ENCODE measurements at places on chromosomes 16 and 17.

GRCh38 chr17:44417553-44417952 is 28.1 kb upstream of the ITGA2B start:
- DNase-seq, result no peak

DNA sequence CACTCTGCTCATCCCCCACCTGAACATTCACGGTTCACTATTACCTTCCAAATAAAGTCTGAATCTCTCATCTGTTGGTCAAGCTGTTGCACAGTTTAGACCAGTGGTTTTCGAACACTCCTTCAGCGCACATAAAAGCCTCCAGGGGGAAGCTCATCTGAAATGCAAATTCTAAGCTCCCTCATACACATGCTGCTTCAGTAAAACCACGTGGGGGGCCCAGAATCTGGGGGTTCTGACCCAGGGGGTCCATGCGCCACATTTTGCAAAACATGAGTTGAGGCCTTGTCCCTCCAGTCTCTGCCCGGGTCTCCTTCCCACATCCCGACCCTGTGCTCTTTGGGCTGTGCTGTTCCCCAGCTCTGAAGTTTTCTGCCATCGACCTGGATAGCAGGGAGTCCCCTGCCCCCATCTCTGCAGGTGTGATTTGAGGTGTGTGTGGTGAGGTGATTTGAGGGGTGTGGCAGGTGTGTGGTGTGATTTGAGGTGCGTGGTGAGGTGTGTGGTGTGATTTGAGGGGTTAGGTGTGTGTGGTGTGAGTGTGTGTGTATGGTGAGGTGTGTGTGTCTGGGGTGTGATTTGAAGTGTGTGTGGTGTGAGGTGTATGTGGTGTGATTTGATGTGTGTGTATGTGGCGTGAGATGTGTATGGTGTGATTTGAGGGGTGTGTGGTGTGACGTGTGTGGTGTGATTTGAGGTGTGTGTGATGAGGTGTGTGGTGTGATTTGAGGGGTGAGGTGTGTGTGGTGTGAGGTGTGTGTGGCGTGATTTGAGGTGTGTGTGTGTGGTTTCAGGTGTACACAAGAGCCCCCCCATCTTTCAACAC is 4.8 kb upstream of the RAB37 start:
- no peak for DNase-seq

GRCh38 chr16:84292011-84292410 is 2.7 kb upstream of the WFDC1 start:
- DNase-seq, result no peak

- no peak for DNase-seq
Observed at GRCh38 chr17:80387071-80387470, 27.9 kb upstream of the ENDOV start.

DNA sequence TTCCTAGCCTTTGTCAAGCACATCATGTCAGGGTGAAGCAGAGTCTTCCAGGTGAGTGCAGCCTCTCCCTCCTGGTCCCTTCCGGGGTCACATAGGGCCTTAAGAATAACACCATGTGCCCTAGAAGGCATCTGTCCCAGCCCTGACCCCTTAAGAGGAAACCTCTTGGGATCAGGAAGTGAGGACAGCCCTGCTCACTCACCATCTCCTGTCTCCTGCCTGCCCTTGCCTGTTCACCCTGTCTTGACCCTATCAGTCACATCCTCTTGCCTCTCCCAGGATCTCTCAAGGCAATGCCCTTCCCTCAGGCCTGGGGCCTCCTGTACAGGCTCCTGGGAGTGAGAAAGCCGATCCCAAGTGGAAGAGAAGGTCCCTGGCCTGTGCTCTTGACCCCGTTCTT is 13.9 kb downstream of the MYL4 start:
- no peak for DNase-seq

DNA sequence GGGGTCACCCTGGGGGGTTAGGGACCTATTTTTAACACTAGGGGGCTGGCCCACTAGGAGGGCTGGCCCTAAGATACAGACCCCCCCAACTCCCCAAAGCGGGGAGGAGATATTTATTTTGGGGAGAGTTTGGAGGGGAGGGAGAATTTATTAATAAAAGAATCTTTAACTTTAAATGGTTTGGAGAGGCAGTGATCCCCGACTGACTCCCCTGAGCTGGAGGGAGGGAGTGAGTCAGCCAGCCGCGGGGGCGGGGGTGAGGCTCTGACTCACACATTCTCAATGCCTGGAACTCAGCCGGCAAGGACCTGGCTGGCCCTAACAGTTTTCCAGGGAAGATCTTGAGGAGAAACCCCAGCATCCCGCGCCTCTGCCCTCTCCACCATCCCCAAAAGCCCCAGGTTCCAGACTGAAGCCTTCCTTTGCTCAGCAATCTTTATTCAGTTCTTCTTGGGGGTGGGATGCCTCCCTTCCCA is 1.5 kb downstream of the HCFC1R1 start:
- peak; percentile 70 for DNase-seq

DNA sequence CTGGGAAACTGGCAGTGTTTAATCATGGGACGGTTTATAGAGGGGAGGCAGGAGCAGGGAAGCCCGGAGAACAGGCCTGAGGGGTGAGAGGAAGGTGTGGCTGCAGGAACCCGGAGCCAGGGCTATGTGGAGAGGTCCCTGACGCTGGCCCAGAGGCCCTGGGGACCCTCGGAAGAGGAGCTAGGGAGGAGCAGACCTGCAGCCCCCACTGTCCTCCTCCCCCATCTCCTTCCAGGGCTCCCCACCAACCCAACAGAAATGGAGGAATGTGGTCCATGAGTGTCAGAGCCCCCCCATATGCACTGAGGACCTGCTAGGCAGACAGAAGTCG is 20.3 kb downstream of the TMEM235 start:
- no peak for DNase-seq

DNA sequence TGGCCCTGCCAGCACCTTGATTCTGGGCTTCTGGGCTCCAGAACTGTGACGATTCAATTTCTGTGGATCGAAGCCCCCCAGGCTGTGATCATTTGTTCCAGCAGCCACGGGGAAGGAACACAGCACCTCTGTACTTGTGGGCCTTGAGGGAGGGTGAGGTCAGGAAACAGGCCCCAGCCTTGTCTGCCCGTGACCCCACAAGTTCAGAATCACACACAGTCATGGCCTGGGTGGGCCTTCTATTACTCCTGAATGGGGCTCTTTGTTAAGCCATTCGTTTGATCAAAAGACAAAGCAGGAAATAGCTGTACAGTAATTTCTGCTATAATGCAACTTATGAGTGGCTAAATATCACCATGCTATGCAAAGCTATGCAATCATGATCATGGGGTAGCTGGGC is 10.1 kb downstream of the ST6GALNAC2 start:
- DNase-seq, result no peak

DNA sequence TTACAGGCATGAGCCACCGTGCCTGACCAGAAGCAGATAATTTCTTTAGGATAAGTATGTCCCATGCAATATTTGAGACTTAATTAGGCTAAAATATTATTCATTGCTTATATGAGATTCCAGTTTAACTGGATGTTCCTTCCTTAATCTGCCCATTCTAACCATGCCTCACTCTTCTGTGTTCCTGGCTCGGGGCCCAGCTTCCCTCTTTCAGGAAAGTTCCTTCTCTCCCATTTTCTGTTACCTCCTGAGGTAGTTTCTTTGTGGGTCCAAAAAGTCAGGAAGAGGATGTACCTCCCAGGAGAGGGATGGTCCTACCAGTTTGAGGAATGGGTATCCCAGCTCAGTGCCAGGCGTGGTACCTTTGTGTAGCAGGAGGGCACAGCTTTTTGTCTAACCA is 23.3 kb downstream of the UNK start:
- DNase-seq, result no peak

GRCh38 chr16:80778703-80779102 is 25.7 kb downstream of the CDYL2 start:
- DNase-seq, result no peak

DNA sequence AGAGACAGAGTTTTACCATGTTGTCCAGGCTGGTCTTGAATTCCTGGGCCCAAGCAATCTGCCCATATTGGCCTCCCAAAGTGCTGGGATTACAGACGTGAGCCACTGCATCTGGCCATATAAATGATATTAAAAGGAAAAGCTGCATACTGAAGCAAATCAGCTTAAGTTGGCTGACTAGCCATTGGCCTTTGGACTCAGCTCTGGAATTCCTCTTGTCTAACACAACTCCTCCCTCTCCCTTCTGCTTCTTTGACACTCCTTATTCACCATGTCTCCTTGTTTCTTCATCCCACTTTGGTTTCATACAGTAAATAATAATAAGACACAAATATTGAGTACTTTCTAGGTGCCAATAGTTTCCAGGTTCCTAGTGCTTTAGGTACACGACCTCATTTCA is 7.5 kb downstream of the KRT12 start:
- no peak for DNase-seq

DNA sequence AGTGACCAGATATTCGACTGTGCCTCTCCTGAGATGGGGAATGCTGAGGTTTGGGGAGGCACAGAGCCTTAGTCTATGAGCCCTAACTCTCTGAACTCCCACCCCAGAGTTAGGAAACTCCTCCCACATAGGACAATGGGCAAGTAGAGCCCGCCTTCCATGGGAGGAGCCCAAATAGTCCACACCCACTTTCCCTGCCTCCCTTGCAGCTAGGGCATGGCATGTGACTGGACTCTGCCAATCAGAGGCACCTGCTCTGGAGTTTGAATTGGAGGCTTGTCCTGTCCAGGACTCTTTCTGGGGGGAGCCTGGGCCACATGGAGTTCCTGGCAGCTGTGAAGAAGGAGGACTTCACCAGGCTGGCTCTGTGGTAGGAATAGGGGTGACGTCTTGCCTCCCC is 48.4 kb downstream of the SOCS1 start:
- no peak for DNase-seq

DNA sequence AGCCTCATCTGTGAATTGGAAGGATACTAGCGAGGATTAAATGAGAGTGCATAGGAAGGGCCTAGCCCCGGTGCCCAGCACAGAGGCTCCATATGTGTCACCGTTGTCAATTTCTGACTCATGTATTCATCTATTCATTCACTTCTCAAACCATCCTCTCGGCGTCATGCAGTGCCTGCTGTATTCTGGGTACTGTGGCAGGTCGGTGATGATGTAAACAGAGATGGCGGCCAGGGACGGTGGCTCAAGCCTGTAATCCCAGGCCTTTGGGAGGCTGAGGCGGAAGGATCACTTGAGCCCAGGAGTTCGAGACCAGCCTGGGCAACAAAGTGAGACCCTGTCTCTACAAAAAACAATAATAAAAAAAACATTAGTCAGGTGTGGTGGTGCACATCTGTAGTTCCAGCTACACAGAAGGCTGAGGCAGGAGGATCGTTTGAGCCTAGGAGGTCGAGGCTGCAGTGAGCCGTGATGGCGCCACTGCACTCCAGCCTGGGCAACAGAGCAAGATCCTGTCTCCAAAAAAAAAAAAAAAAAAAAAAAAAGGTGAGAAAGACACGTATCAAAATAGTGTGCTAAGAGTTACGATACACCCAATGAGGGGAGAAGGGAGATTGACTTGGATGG is 4.3 kb upstream of the PPP1R1B start:
- no peak for DNase-seq

GRCh38 chr17:77750427-77751043 is 208.0 kb upstream of the TNRC6C start:
- no peak for DNase-seq

- no peak for DNase-seq
Observed at GRCh38 chr17:7388856-7389255, 5.5 kb downstream of the PLSCR3 start.

DNA sequence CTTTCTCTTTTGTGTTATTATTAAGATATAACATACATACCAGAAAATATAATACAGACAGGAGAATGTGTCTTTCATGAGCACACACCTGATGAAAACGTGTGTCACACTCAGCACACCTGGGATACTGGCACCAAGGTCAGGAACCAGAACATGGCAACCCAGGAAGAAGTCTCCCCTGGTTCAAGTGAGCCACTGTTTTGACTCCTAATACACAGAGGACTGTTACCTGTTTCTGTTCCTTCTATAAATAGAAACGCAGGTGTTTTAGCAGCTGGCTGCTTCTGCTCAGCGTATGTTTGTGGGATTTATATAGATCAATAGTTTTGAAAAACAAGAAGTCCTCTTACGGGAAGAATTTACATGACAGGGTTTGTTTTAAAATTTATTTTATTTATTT is 3.5 kb downstream of the SEC14L1 start:
- DNase-seq, result no peak

DNA sequence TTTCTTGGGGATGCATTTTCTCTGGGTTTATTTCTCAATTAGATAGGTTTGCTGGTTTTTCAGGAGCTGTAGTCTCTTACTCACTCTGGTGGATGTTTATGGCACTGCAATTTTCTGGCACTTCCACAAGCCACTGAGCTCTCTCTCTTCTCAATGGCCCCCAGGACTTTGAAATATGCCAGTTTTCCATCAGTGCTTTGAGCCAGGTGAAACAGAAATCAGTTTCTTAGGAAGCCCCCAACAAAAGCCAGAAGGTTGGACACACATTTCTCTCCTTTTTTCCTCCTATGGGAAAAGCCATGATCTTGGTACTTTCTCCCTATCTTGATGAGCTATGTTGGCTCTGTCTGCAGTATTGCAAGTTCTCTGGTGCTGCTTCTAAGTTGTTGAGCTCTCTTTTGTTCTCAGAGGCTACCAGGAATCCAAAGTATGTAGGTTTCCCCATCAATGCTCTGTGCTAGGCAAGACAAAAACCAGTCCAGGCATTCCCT is 90.7 kb upstream of the SMIM36 start:
- DNase-seq, result no peak

- DNase-seq, result no peak
Observed at GRCh38 chr17:38731526-38732294, 1.6 kb downstream of the CISD3 start.

GRCh38 chr16:2159175-2159838 is 3.7 kb downstream of the TRAF7 start:
- DNase-seq, result no peak

GRCh38 chr16:23163921-23164320 is 14.7 kb upstream of the USP31 start:
- DNase-seq, result no peak

DNA sequence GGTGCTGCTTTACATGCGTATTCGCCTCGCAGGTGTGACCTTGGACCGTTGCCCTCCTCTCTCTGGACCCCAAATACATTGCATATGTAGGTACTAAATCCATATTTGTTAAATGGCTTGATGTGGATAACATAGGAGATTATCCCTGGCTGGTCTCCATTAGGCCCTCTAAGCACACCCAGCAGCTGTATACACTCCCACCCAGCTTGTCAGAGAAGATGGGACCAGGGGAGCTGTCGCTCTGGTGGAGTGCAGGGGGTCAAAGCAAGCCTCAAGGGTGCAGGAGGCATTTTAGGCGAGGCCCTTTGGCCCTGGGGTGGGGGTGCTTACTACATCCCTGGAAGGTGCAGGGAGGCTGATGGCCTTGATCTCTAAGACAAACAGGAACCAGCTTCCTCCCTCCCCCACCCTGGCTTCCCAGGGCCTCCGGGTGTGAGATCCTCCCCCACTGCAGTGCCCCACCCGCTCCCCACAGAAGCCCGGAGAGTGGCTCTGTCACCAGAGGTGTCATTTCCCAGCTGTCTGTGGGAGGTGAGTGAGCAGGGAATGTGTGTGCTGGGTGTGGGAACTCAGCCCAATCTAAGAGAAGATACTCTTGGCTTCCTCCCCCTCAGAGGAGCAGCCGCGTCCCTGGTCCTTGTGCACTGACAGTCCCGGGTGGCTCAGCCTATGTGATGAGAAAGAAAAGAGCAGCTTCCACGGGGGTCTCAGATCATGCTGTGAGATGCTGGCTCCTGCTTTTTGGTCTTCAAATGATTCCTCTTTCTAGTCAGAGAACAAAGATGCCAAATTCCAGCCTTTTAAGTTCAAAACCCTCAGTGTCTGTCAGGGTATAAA is 1.4 kb upstream of the VAMP2 start:
- DNase-seq, result no peak

- DNase-seq, result no peak
Observed at GRCh38 chr16:78909226-78909625, 691.3 kb downstream of the MAF start.

- no peak for DNase-seq
Observed at GRCh38 chr17:28693869-28694268, 17.8 kb downstream of the PROCA1 start.

GRCh38 chr16:23962001-23962400 is 126.2 kb downstream of the PRKCB start:
- DNase-seq, result no peak
